SJCRH30 (cell line): ENCODE measurements at places on chromosomes 5 and 9.

DNA sequence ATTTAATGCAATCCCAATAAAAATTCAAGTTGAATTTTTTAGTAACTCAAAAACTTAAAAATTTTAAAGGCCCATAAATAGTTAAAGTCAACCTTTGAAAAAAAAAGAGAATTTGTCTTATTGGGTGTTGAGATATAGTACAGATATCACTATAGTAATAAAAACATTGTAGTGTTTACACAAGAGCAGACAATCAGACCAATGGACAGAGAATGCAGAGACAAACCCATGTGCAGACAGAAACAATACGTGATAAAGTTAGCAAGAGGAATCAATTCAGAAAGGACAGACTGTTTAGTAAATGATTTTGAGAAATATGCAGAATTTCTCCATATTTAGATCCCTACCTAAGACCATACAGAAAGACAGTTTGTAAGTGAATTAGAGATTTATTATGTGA, 33.9 kb downstream of the GOLGA1 start:
- no peak for DNase-seq

GRCh38 chr9:23658376-23659258, 167.4 kb downstream of the ELAVL2 start:
- no peak for DNase-seq

DNA sequence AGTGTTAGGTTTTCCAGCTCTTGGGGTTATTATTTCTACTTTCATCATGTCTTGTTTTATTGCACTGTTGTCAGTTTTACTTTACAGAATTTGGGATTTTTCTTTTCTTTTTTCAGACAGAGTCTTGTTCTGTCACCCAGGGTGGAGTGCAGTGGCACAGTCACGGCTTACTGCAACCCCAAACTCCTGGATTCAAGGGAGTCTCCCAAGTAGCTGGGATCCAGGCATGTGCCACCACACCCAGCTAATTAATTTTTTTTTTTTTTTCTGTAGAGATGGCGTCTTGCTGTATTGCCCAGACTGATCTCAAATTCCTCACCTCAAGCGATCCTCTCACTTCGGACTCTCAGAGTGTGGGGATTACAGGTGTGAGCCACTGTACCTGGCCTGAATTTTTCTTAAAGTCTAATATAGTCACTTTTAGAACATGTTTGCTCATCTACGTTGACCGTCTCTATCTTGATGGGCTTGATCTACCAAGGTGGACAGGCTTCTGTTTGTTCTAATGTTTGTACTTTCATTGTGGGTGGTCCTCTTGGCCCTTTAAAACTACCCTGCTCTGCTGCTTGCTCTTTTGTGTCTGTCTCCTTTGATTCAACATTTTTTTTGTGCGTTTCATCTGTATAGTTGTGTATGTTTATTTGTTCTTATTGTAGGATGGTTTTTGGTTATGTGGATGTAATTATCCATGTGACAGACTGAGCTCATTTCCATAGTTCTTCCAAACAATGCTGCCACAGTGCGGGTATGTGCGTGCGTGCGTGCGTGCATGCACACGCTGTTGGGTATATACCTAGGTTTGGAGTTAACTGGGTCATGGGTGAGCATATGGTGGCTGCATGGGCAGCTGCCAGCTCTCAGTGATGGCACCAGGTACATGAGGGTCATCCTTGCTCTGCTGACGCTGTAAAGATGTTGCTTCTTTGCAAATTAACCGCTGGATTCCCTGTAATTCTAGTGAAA, 18.1 kb downstream of the PRRC2B start:
- no peak for DNase-seq

- DNase-seq: no peak
Measured at GRCh38 chr9:14749741-14750211, 27.2 kb upstream of the CER1 start.

DNA sequence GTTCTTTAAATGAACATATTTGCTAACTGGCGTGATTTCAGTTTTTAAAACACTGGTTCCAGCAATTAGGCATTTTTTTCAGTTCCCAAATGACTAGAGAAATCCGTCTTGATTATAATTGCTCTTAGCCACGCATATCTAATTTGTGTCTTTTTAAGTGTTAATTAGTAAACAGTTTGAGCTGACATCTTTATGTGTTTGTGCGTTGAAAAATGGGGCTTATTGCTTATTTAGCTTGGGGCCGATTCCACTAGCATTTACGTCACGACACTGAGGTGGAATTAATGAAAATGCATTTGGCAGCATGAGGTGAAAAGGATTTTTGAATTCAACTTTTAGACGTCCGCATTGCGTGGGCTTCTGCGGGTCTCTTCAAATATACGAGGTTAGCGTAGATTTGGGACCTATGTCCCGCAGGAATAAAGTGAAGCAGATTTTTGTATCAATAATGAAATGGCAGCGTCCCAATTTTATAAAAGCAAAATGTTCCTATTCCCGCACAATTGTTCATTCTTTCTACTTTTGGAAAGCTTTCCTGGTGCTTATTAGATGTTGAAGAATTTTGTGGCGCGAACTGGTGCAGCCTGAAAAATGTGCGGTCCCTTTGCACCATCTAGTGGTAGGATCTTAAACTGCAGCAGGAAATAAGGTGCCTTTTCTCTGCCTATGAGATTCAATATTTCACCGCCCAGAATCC, 122.7 kb upstream of the LMX1B start:
- DNase-seq: peak; percentile 54

DNA sequence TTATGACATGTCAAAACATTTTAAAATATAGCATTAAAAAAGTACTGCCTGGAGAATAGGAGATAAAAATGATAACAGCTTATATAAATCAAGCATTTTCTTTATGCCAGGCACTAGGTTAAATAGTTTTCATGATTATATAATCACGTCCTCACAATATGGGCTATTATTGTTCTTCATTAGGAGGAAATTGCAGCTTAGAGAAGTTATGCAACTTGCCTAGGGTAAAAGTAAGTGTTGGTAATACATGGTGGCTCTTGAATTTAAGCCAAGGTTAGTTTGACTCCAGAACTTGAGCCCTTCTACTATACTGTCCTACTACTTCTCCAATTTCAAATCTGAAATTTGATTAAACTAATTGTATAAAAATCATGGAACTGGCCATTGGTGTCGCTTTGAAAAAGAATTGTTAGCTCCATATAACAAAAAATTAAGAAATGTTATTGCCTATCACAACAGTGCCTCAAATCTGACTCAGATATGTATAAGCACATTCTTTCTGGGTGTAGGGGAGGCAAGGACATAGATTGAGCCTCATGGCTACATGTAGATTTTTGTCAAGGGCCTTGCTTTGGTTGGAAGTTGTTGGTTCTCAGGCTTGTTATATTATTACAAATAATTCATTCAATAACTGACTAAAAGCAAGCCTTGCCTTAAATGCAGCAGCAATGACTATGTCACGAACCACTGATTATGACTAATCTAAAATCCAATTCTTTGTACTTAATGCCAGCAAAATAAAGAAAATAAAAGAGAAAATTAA, 223.5 kb upstream of the DAB2 start:
- DNase-seq: no peak

- no peak for DNase-seq
Measured at GRCh38 chr9:104319198-104319597, 184.9 kb upstream of the OR13F1 start.

DNA sequence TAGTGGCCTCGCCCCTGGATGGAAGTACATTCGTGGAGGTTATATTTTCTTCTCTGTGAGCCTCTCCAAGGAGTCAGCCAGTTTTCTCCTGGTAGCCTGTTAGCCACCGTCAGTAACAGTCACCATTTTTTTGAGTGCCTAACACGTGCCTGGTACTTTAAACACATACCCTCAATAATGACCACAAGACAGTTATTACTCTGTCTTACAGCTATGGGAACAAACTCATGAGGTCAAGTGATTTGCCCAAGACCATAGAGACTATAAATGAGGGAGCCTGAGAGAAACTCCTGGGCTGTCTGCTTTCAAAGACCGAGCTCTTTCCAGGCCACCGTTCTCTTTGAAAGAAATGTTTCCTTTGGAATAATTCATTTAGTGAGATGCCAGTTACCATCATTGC, 90.4 kb downstream of the PALM2AKAP2 start:
- no peak for DNase-seq

GRCh38 chr9:109817846-109818472, 38.0 kb downstream of the PALM2AKAP2 start:
- DNase-seq: peak; percentile 94

GRCh38 chr9:97933297-97933998, 4.5 kb downstream of the HEMGN start:
- no peak for DNase-seq

GRCh38 chr9:30846651-30847050, 1537.8 kb upstream of the ACO1 start:
- DNase-seq: no peak

GRCh38 chr9:89436963-89437625, 60.8 kb downstream of the SEMA4D start:
- no peak for DNase-seq

GRCh38 chr9:137515338-137515724, 34.9 kb downstream of the PNPLA7 start:
- no peak for DNase-seq

GRCh38 chr5:178590141-178590923, at the start of gene COL23A1:
Gene COL23A1, minus strand, starts transcription at chr5:178590393.
- no peak for DNase-seq

DNA sequence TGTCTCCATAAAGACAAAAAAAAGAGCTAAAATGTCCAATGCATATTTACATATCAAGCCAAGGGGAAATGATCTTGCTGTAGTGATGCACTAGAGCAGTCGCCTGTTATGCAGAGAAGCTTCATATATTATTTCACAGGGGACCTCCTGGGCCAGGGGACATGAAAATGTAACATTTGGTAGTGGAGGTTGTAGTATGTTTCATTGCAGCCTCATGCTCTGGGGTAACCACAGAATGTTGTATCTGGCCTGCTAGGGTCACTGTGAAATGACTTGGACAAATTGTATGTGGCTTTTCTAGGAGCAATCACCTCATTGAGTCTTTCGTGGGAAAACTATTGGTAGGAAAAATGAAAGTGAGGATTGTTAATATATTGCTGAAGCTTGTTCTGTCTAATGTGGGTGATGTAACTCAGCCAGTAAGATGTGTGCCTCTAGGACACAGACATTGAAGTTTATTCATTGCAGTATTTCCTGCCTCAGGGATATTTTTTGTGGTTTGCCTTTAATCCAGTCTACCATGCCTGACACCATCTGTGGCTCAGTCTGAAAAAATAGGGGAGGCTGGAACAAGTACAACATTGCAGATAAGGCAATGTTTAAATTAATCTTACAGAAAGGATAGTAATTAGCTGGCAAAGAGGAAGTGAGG, 430.8 kb upstream of the TNC start:
- no peak for DNase-seq

DNA sequence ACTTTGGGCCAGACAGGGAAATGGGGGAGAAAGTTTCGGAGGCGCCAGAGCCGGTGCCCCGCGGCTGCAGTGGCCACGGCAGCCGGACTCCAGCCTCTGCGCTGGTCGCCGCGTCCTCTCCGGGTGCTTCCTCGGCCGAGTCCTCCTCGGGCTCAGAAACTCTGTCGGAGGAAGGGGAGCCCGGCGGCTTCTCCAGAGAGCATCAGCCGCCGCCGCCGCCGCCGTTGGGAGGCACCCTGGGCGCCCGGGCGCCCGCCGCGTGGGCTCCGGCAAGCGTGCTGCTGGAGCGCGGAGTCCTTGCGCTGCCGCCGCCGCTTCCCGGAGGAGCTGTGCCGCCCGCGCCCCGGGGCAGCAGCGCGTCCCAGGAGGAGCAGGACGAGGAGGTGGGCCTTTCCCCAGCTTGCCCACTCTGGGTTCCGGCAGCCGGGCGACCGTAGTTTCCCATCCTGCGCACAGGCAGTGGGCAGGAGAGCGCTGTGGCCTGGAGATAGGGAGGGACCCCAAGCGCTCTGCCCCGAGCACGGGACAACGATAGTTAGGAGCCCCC, 516 bp downstream of the MAST4 start:
- DNase-seq: peak; percentile 17

- DNase-seq: no peak
Measured at GRCh38 chr9:93871286-93871685, 83.9 kb downstream of the BARX1 start.

GRCh38 chr9:134221273-134222017, 57.1 kb upstream of the RNU6ATAC start:
- no peak for DNase-seq

- peak; percentile 91 for DNase-seq
Measured at GRCh38 chr5:39520232-39520572, 95.4 kb upstream of the DAB2 start.

- no peak for DNase-seq
Measured at GRCh38 chr5:15748266-15748665, 248.3 kb downstream of the FBXL7 start.

DNA sequence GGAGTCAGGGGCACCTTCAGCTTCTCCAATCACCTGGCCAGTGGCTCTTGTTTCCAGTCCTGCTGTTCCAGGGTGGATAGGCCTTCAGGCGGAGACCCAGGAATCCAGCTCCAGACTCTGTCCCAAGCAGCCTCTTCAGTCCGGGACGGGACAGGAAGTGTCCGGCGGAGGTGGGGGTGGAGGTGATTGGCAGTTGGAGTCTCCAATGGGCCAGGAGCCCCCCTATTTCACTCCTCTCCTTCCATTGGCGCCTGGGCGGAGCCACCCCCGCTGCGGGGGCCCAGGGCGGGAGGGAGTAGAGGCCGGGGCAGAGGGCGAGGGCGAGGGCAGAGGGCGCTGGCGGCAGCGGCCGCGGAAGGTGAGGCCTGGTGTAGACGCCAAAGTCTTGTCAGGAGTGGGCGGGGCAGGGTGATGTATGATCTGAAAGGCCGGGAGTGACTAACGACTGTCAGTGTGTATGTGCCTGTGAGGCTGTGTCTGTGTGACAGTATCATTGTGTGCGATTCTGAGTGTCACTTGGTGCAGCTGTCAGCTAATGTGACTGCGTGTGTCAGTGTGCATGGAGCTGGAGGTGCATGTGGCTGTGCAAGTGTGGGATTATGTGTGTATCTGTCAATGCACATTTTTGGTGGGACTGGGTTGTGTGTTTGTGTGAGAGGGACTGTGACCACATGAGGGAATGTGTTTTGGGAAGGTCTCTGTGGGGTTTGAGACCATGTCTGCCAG, at the start of gene IL11RA:
Gene IL11RA, plus strand, starts transcription at position 310 of the 726 bp plus-strand sequence. CDS start 3,033 bp downstream, outside the sequence.
- DNase-seq: peak; percentile 81

DNA sequence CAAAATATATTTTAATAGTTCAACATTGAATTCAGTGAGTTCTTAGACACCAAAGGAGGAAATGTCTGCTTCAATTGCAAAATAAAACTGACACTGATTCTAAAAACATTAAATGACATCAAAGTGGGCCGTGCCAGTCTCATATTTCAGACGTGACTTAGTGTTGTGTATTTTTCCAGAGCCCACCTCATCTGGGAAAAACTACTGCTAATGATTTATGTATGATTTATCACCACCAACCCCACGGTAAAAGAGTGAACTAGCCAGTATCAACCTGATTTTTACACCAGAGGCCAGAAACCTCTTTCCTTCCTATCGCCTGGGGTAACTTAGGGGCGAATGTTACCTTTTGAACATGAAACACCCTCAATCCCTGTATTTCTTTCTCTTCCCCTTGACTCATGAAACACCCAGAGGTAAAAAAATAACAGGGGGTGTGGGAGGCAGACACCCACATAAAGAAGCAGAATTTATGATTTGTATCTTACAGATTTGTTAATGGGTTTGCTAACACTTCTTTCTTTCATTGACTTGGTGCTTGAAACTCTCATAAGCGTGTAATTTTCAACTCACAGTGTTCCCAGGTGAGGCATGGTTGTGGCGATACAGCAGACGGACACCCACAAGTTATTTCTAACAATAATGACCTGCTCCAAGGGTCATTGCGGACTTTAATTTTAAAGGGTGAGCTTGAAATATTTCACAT, 56.4 kb upstream of the FANCC start:
- DNase-seq: no peak
